ENCODE measurements at places on chromosomes 2 and 18.

- no peak for DNase-seq
Measured at GRCh38 chr2:17231394-17231965, 286.8 kb downstream of the RAD51AP2 start.

GRCh38 chr2:122179492-122180165, 424.2 kb downstream of the TSN start:
- DNase-seq: no peak

DNA sequence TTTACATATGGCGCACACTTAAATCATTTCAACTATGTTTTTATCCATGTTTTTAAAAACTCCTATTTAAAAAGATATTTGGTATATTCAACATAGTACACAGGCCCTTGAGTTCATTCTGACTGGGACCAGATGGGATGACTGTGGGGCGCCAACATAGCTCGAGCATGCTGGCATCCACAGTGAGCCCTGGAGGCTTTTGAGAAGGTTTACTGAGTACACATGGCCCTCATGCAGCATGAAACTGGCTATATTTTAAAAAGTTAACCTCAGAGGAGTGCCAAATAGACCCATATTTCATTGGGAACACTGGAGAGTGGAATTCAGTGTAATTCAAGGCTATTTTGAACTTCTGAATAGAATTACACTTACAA, 83.6 kb downstream of the CCDC85A start:
- no peak for DNase-seq

DNA sequence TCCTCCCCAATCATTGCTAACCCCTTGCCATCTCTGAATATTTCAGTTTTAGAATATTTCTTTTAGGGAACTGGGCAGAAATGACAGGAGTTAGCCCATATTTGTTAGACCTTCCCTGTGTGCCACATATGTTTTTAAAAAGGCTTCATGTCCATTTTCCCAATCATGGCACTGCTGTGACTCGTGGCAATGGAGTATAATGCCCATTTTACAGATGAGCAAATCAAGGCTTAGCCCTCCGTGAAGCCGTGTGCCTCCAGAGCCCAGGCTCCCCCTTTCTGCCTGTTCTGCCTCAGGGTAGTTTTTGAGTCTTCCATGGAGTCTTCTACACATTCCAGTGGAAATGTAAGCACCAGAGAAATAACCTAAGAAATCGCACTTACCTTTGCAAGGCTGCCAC, 130.1 kb downstream of the KCTD1 start:
- no peak for DNase-seq

DNA sequence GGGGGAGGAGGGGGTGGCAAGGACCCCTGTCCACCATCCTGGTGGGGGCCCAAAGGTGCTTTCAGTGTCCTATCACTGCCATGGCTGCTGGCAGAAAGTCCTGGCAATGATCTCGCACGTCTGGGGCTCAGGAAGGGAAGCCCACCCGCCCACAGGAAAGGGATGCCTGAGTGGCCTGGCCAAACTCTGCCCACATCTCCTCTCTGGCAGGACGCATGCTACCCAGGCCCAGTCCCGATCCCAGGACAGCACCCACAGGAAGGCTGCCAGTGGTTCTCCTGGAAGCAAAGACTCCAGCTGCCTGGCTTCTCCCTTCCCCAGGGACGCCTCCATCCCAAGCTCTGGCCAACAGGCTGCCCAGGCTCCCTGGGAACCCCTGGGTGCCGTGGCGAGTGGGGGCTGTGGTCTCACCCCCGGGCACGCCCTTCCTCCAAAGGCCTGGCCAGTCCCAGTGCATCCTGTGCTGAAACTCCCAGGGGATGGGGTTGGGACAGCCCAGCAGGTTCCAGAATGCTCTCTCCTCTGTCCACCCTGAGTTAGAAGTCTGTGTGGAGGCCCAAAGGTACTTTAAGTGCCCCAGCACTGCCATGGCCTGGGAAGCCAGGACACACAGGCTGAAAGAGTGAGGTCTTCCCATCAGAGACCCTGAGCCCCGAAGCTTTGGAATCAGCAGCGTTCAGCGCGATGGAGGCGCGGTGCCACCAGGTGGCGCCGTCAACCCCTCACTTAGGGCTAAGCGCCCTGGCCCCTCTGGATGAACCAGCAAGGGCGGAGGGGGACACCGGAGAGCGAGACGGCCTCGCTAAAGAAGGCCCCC, 29.8 kb upstream of the TAF1B start:
- DNase-seq: peak; percentile 70

- DNase-seq: no peak
Measured at GRCh38 chr18:44869533-44869932, 188.8 kb downstream of the SETBP1 start.

- DNase-seq: peak; percentile 14
Measured at GRCh38 chr18:21242141-21242779, at the start of gene GREB1L. TSS of gene GREB1L (plus strand) at chr18:21242232. CDS start at chr18:21383519, 141,287 bp downstream.

GRCh38 chr2:72134997-72135800, 12.5 kb downstream of the CYP26B1 start:
- DNase-seq: no peak

DNA sequence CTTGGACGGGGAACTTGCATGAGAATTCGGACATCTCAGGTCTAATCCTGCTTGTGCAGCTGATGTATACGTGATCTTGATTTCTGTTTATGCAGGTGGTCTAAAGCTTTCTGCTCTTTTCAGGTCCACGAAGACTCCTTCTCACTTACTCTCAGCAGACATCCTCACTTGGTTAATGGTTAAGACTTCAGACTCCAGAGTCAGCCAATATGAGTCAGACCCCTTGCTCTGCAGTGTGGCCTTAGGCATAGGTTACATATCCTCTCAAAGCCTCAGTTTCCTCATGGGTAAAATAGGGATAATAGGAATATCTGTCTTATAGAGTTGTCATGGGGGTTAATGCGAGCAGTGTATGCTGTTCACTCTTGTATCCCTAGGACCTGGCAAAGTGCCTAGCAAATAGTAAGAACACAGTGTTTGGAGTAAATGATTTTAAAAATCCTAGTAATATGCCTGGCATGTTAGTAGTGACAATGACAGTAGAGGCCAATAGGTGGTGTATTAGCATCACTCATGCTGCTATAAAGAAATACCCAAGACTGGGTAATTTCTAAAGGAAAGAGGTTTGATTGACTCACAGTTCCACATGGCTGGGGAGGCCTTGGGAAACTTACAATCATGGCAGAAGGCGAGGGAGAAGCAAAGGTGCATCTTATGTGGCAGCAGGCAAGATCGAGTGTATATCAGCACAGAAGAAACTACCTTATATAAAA, 42.3 kb downstream of the XRCC5 start:
- DNase-seq: no peak

GRCh38 chr18:60499675-60500074, 127.1 kb upstream of the MC4R start:
- no peak for DNase-seq

DNA sequence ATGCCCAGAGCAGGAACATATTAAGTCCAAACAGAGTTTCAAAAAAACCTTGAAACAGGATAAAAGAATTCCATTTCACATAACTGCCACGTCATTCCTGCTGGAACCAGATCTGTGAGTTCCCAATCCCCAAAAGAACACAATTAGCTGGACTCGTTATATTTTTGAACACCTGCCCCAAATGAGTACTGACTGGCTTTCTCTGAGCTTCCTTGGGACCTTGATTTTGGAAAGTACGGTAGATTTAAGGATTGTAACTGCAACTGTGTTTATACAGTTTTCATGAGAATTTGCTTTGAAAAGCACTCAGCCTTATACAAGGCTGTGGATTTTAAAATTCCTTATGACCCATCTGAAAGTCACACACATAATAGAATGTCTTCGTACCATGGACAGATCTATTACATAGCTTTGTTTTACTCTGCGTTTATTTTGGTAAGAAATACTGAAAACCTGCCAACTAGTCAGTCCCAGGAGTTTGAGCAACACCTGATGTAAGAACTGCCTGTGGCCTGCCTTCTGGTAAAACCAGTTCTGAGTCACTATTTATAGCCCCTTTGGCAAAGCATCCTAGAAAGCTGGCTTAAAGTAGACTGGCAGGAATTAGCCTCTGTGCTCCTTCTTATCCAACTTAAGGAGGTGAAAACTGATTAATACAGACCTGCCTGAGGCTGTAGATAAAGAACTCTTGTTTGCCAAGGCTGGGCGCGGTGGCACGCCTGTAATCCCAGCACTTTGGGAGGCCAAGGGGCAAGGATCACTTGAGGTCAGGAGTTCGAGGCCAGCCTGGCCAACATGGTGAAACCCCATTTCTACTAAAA, 48.1 kb downstream of the MERTK start:
- DNase-seq: no peak

DNA sequence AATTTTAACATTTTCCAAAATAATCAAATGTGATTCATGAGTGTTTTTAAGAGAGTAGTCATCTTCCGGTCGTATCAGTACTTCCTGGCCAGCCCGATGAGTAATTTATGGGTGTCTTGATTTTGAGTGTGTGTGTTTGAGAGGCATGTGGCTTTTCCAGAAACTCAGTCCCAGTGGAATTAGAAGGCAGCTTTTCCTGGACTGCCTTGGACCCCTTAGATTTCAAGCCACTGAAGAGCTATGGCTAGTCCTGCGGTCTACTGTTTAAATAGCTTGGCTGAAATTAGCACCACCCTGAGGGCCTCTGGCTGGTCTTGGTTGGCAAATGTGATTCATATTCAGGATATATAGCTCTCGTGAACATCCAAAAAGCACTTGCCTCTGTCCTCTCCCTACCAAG, 59.4 kb downstream of the HK2 start:
- DNase-seq: no peak

- peak; percentile 31 for DNase-seq
Measured at GRCh38 chr2:113922784-113923183, 32.9 kb downstream of the ACTR3 start.

- DNase-seq: peak; percentile 79
Measured at GRCh38 chr18:72674710-72675109, 130.6 kb upstream of the CBLN2 start.

DNA sequence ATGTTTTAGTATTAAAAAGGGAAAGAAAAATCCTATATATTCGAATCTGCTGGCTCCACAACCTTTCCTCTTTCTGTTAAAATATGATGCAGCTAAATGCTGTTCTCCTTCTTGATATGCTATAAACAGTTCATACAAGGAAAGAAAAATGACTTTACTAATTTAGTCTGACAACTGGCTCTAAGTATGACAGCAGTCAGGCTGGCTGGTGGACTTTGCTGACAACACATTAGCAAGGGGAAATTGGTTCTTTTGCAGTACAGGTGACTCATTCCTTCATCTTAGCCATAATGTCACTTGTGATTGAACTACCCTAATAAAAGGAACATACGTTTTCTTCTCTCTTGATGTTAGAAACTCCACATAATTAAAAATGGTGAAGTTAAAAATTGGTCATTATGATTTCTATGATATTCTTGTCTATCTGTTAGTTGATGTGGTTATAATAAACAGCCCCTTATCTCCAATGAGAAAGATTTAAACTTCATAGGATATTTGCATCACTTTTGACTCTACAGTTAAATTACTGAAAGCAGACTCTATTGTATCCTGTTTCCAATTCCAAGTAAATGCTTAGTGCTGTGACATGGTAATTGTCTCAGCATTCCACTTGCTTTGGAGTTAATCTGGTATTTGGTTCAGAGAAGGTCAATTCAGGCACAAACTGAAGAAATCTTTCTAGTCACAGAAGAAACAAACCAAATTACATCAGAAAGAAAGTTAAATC, 315.3 kb upstream of the GULP1 start:
- DNase-seq: no peak

DNA sequence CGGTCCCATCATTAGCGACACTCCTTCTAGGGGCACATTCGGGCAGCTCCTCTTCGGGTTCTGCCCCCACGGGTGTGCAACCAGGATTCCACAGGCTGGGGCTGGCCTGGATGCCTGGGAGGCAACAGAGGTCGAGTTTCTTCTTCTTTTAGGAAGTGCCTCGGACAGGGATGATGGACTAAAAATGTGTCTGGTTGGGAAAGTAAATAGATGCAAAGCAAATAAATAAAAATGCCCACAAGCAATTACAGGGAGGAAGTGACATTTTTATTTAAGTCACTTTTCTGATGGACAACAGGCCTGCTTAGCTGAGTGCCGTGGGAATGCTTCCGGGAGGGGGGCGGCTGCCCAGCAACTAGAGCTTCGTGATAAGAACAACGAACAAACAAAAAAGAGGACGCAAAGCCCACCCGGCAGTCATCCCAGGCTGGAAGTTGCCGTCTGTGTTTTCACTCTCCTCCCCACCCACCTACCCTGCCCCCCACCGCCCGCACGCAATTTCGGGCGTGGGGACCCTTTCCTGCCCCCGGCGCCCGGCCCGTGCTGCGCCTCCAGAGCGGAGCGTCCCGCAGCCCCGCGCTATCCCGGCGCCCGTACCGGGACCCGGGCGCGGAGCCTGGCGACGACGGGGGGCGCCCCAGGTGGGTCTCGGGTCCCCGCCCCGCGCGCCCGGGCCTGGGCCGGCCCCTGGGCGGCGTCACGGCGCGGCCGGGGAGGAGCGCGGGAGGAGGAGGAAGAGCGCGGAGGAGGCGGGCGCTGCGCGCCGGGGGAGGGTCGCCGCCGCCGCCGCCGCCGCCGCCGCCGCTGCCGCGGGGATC, 412 bp upstream of the NCK2 start:
- peak; percentile 74 for DNase-seq

GRCh38 chr2:24175631-24176187, 856 bp downstream of the FAM228A start:
- no peak for DNase-seq

DNA sequence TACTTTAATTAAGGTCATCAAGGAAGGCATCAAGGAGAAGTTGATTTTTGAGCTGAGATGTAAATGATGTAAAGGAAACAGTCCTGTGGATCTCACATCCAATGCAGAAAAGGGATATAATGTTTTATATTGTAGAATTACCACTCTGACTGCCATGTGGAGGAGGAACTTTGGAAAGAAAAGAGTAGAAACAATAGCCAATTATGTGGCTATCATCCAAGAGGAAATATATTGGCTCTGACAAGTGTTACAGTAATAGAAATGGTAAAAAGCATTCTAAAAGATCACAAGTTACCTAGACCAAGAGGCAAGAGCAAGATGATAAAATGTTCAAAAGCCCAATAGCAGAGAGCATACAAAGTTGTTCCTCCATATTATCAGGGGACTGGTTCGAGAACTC, 26.8 kb downstream of the BARD1 start:
- DNase-seq: no peak

DNA sequence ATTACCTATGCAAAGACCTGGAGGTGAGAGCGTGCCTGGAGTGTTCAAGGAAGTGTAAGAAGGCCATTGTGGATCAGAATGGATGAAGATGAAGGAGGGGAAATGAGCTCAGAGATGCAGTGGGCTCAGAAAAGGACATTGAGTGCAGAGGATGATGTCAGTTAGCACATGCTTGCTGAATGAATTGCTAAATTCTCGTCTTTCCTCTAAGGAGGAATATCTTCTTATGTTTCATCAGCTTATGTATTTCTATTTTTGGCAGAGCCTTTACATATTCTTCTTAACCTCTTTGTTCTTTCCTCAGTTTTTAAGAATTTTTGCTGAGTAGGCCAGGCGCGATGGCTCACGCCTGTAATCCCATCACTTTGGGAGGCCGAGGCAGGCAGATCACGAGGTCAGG, 30.9 kb downstream of the FAM171B start:
- no peak for DNase-seq

- DNase-seq: no peak
Measured at GRCh38 chr2:152355409-152355831, 20.4 kb downstream of the FMNL2 start.

DNA sequence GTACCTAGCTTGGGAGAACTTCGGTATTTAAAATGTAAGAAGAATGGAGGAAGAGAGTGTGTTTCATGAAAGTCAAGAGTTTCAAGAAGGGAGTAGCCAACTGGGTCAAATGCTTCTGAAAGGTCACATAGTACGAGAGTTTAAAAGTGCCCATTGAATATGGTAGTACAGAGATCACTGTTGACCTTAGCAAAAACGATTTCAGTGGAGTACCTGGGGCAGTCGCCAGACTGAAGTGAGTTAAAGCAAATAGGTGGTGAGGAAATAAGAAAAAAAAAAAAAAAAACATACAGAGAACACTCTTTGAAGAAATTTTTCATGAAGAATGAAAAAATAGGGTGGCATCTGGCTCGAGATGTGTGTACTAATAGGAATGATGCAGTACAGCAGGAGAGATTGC, 11.5 kb downstream of the LIPT1 start:
- no peak for DNase-seq
